Kidney epithelial cell (primary cell): ENCODE measurements at places on chromosomes 12 and 14.

- DNase-seq = no peak
These were observed 12.8 kb upstream of the PIP4K2C start for GRCh38 chr12:57577981-57578758.

DNA sequence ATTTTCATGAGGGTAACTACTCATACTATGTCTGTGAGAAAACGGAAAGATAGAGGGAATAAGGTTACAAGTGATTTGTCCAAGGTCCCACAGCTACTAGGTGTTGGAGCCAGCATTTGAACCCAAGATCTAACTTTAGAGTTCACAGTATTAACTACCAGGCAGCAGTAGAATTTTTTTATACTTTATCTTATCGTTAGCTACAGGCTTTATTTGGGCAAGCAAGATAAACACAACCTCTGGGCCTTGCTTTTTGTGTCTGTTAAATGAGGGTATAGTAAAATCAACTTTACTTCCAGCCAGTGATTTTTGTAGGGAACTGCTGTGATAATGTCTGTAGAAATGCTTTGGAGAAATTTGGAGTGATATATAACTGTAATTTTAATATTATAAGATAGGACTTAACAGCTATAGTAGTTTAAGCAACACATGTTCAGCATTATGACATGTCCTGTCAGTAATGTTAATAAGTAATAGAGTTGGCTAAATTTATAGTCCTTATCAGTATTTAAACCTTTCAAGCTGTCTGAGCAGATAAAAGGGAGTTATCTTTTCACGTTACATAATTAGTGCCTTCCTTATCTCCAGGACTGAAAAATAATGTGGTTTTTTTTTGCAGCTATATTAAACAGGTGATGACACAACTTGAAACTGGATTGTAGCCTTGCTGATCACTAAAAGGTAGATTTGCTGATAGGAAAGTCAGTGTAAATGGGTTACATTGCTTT lies 12.8 kb downstream of the LEMD3 start:
- no peak for DNase-seq

- DNase-seq = no peak
These were observed 5.7 kb downstream of the KRT73 start for GRCh38 chr12:52612431-52613383.

DNA sequence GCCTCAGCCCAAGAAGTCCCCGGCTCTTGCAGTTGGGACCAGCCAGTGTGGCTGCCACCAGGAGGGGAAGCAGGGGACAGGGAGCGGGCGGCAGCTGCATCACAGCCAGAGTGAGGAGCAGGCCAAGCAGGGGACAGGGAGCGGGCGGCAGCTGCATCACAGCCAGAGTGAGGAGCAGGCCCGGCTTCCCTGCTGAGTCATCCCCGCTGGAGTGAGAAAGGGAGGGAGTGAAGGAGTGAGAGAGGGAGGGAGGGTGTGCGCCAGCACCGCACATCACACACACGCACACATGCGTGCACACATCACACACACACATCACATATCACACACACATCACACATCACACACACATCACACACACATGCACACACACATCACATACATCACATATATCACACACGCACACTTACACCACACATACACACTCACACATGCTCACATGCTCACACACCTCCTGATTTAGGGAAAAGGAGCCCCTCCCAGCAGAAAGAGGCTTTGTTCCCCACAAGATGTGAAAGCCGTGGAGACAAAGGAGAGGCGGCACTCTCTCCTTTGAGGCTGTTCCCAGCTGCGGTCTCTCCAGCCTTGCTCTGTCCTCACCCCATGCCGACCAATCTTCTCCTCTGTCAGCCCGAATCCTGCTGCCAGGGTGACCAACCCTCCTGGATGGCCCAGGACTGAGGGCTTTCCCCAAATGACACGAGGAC lies 16.7 kb upstream of the ZDHHC22 start:
- no peak for DNase-seq
